Activated T-helper 1 cell treated with anti-CD3 and anti-CD28 coated beads, Interleukin-12 subunit alpha, Interleukin-12 subunit beta, Interleukin-2, Interleukin-4 antibody, amounts not matched to agents 30 ng/mL and 10 ng/mL and 1 ng/mL, durations not matched to agents 14 hours and 24 hours and 36 hours (primary cell): ENCODE measurements at places on chromosomes 16 and 17.

GRCh38 chr17:78141437-78142118 is 4.6 kb upstream of the C17orf99 start:
- no peak for DNase-seq

- no peak for DNase-seq
These were observed 299.5 kb downstream of the MAF start for GRCh38 chr16:79301051-79301450.

DNA sequence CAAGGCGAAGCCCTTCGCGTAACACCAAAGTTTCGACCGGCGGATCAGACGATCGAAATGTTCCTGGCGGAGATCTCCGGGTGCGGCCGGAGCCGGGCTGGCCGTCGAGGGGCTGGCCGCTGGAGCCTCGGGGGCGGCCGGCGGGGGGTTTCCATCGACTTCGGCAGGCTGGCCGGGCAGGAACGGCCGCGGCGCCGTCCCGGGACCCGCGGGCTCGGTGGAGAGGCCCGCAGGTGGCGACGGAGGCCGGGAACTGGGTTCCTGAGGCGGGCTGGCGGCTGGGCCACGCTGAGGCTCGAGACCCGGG is 1.1 kb downstream of the EPOP start:
- no peak for DNase-seq

GRCh38 chr16:9002042-9002441 is 38.3 kb upstream of the USP7 start:
- DNase-seq = no peak

GRCh38 chr17:27944546-27945332 is 51.6 kb upstream of the LYRM9 start:
- no peak for DNase-seq

- no peak for DNase-seq
These were observed 129.8 kb downstream of the CLEC16A start for GRCh38 chr16:11074131-11074530.

- DNase-seq = no peak
These were observed 5.1 kb downstream of the TBX21 start for GRCh38 chr17:47738178-47738577.
